ENCODE measurements at places on chromosomes 5 and 9. TPM values are rescaled to one million over a fixed set of nuclear protein-coding genes. Genes with fewer than 3 reads are reported as not detected.

DNA sequence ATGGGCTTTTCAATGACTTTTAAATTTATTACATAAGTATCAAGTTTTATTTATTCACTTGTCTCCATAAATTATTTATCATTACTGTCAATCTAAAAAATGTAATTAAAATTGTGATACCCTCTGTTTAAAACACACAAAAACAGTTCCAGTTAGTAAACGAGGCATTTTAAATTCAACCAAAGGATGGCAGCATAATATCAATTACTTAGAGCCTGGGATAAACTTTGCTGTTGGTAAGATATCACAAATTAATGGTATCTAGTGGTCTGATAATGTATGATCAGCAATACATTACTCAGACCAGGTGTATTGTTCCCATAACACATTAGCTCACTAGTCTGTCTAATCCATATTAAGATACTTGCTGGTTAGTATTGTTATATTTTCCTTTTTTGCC, 9.6 kb upstream of the IFNE start:
- DNase-seq, result no peak
- no peaks in the 10 kb centered on the region for H3K36me3 ChIP-seq
- H3K4me3 ChIP-seq, result no peak overlapping the region
- no peak overlapping the region for H3K27ac ChIP-seq

GRCh38 chr5:160837211-160837610, 14.8 kb downstream of the ATP10B start:
- no peak overlapping the region for H3K4me3 ChIP-seq
- H3K27me3 ChIP-seq, result no peaks in the 10 kb centered on the region
- H3K4me1 ChIP-seq, result no peaks in the 10 kb centered on the region
- DNase-seq, result no peak

DNA sequence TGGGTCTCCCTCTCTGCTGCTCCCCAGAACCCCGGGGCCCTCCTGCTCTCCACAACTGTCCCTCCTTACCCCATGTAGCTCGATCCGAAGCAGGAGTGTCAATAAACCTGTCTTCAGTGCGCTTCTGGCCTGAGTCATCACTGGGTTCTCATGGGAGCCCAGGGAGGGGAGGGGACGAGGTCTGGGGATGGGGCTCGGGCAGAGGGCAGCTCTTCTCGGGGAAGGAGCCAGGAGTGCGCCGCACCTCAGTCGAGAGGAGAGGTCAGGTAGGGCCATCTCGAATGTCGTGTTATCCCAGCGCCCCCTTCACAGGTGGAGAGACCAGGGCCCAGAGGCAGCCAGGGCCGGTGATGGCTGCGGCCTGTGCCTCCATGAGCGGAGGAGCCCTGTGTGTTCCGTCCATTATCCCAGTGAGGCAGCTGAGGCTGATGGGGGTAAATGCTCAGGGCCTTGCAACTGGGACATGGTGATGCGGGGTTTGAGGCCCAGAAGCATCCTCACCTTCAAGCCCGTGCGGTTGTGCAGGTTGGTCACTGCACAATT, 52.1 kb downstream of the LRSAM1 start:
- H3K27ac ChIP-seq, result no peak overlapping the region
- no peak for DNase-seq
- no peaks in the 10 kb centered on the region for H3K27me3 ChIP-seq

DNA sequence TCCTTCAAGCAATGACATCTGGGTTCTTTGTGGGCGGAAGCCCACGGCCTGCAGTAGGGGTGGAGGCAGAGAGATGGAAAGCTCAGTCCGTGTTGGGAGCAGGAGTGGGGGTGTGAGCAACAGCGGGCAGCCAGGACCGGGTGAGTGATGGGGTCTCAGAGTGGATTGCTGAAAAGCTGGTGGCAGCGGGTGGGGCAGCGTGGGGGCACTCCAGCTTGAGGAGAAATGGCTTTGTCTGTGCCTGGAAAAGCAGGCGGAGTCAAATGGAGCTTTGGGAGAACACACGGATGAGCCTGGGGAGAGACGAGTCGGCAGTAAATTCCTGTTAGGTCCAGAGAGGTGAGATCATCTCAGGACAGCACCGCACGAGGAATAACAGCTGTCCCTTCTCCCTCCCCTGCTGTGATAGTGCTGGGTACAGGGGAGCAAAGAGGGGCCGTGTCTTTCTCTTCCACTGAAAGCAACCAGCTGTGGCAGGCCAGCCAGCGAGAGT, 42.1 kb downstream of the CACNA1B start:
- H3K4me3 ChIP-seq, result no peak overlapping the region
- no peaks in the 10 kb centered on the region for H3K27me3 ChIP-seq
- no peaks in the 10 kb centered on the region for H3K4me1 ChIP-seq
- H3K36me3 ChIP-seq, result no peaks in the 10 kb centered on the region
- DNase-seq, result no peak

DNA sequence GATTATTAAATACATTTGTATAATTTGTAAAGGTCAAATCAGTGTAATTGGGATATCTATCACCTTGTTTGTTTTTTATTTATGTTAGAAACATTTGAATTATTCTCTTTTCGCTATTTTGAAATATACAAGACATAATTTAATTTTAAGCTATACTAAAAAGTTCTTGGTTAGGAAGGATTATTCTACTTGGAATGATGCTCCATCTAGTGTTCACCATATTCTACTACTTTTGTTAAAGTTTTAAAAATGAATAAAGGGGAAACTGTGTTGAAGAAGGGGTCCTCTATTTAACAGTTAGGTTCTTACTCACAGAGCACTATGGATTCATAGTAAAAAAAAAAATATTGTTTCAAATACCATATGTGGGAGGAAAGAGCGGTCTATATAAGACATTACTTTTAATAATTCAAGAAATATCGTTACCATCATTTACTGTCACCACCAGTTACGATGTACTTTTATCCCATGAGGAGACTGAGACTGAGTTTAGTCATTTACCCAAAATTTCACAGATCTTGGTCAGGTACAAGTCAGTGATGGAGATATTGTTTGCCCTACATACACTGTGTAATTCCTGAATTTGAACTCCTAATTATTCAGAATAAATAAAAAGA, 6.3 kb upstream of the STOM start:
- no peaks in the 10 kb centered on the region for H3K36me3 ChIP-seq
- peaks cover 34% of the 10 kb centered on the region for H3K4me1 ChIP-seq
- no peaks in the 10 kb centered on the region for H3K27me3 ChIP-seq
- no peak for DNase-seq

GRCh38 chr5:51202161-51202560, 181.1 kb upstream of the ISL1 start:
- no peaks in the 10 kb centered on the region for H3K4me1 ChIP-seq
- no peaks in the 10 kb centered on the region for H3K36me3 ChIP-seq
- H3K27me3 ChIP-seq, result no peaks in the 10 kb centered on the region
- no peak overlapping the region for H3K27ac ChIP-seq
- DNase-seq, result no peak
- H3K4me3 ChIP-seq, result no peak overlapping the region

GRCh38 chr9:34862043-34862442, 96.0 kb upstream of the PHF24 start:
- DNase-seq, result no peak
- H3K4me3 ChIP-seq, result no peak overlapping the region
- no peaks in the 10 kb centered on the region for H3K4me1 ChIP-seq
- no peaks in the 10 kb centered on the region for H3K36me3 ChIP-seq
- H3K27me3 ChIP-seq, result no peaks in the 10 kb centered on the region

DNA sequence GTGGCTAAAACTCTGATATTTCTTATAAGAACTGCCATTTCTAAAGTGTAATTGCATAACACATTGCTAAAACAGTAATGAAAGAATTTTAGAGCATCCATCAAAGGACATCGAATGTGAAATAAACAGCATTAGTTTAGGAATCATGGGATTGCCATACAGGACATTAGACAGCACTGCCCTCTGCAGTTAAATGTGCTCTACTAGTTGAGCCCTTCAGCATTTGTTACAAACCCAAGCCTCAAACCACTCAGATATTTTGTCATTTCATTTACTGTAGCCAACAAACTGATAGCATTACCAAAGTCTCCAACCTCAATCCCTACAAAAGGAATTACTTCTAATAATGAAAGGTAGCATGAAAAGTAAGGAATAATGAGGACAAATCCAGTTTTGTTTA, 116.8 kb upstream of the COX7C start:
- H3K27me3 ChIP-seq, result no peaks in the 10 kb centered on the region
- no peaks in the 10 kb centered on the region for H3K36me3 ChIP-seq
- no peak overlapping the region for H3K27ac ChIP-seq
- H3K4me3 ChIP-seq, result no peak overlapping the region
- no peaks in the 10 kb centered on the region for H3K4me1 ChIP-seq
- no peak for DNase-seq

GRCh38 chr5:15002173-15002572, 130.6 kb upstream of the ANKH start:
- H3K4me1 ChIP-seq, result peaks cover 10% of the 10 kb centered on the region
- no peak overlapping the region for H3K4me3 ChIP-seq
- H3K27ac ChIP-seq, result no peak overlapping the region

GRCh38 chr5:175680463-175680862, 22.6 kb downstream of the HRH2 start:
- H3K27ac ChIP-seq, result no peak overlapping the region
- DNase-seq, result no peak
- H3K4me1 ChIP-seq, result peaks cover 6% of the 10 kb centered on the region

- H3K36me3 ChIP-seq, result no peaks in the 10 kb centered on the region
- H3K27ac ChIP-seq, result peak overlapping the region; percentile 11
- no peaks in the 10 kb centered on the region for H3K27me3 ChIP-seq
- H3K4me3 ChIP-seq, result no peak overlapping the region
Observed at GRCh38 chr9:93064392-93065134, 6.1 kb downstream of the SUSD3 start.

- H3K4me3 ChIP-seq, result no peak overlapping the region
- no peak for DNase-seq
- no peaks in the 10 kb centered on the region for H3K36me3 ChIP-seq
- H3K27me3 ChIP-seq, result no peaks in the 10 kb centered on the region
- H3K27ac ChIP-seq, result no peak overlapping the region
- no peaks in the 10 kb centered on the region for H3K4me1 ChIP-seq
Observed at GRCh38 chr5:6125781-6126180, 252.6 kb downstream of the MED10 start.

DNA sequence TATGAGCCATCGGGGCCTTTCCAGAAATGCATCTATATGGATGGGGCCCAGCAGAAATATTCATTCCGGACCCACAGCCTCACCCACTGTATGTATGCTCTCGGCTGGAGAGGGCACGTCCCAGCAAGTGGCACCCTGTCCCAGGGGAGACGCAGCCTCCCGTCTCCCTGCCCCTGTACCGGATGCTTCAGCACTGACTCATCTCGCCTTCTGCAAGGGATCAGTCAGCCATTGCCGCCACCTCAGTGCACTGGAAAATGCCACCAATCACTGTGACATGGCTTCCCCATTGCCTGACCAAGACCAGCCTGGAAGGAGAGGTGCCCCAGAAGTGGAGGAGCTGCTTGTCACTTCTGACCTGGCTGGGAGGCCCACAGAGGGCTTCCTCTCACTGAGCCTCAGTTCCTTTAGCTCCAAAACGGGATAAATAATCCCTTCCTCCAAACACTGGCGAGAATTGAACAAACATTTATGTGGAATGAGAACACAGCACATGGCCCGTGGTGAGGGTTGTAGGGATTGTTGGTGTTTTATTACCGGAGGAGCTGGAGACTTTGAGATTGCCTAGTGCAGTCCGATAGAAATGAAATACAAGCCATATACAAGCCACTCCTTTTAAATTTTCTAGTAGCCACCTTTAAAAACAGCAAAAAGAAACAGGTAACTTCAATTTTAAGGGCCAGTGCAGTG, 43.9 kb upstream of the ORM1 start:
- no peaks in the 10 kb centered on the region for H3K36me3 ChIP-seq
- H3K27ac ChIP-seq, result no peak overlapping the region
- DNase-seq, result peak; percentile 30
- no peaks in the 10 kb centered on the region for H3K27me3 ChIP-seq
- no peaks in the 10 kb centered on the region for H3K4me1 ChIP-seq

DNA sequence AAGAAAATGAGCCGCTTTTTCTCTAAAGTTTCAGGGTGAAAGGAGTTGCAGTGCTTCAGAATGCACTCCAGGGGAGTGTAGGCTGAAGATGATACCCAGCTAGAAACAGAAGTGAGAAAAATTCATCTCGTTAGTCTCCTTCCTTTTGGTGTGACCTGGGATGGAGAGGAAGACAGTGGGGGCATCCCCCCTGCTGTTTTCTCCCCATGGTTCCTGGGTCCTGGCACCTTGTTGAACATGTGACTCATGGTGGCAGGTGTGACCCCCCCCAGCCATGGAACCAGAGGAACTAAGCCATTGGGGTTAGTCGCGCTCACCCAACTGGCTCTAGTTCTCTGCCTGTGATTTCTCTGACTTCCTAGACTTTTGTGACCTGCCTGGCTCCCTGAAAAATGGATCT, 424.6 kb downstream of the CSNK1G3 start:
- H3K27me3 ChIP-seq, result no peaks in the 10 kb centered on the region
- DNase-seq, result no peak
- H3K4me1 ChIP-seq, result no peaks in the 10 kb centered on the region
- H3K36me3 ChIP-seq, result no peaks in the 10 kb centered on the region

GRCh38 chr5:123671711-123672456, 159.9 kb downstream of the CSNK1G3 start:
- H3K27ac ChIP-seq, result no peak overlapping the region
- DNase-seq, result no peak
- H3K4me3 ChIP-seq, result no peak overlapping the region
- no peaks in the 10 kb centered on the region for H3K36me3 ChIP-seq

DNA sequence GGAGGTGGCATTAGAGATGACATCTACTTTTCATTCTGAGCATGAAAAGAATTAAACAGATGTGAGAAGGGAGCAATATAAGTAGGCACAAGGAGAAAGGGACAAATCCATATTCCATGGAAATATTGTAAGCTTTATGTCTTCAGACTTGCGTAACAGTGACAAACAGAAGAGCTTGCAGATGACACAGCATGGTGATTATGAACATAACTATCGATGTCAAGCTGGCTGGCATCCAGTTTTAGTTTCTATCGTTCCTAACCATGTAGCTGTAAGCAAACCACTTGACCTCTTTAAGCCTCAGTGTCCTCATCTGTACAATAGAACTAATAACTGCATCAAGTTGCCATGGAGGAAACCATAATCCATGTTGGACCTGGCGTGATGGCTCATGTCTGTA, 246.7 kb upstream of the ADRA1B start:
- no peaks in the 10 kb centered on the region for H3K36me3 ChIP-seq
- H3K27me3 ChIP-seq, result no peaks in the 10 kb centered on the region
- H3K4me3 ChIP-seq, result no peak overlapping the region
- no peaks in the 10 kb centered on the region for H3K4me1 ChIP-seq
- no peak overlapping the region for H3K27ac ChIP-seq

GRCh38 chr5:60703944-60704343, 4.0 kb upstream of the DEPDC1B start:
- H3K27ac ChIP-seq, result no peak overlapping the region
- H3K36me3 ChIP-seq, result no peaks in the 10 kb centered on the region
- no peak overlapping the region for H3K4me3 ChIP-seq
- H3K4me1 ChIP-seq, result peaks cover 9% of the 10 kb centered on the region
- H3K27me3 ChIP-seq, result no peaks in the 10 kb centered on the region
- DNase-seq, result no peak

- H3K36me3 ChIP-seq, result no peaks in the 10 kb centered on the region
- no peak overlapping the region for H3K4me3 ChIP-seq
- no peaks in the 10 kb centered on the region for H3K27me3 ChIP-seq
- no peak overlapping the region for H3K27ac ChIP-seq
- H3K4me1 ChIP-seq, result no peaks in the 10 kb centered on the region
Observed at GRCh38 chr9:28234133-28234893, 661.0 kb upstream of the C9orf72 start.

GRCh38 chr5:56734091-56734694, 81.2 kb upstream of the MAP3K1 start:
- DNase-seq, result no peak
- H3K36me3 ChIP-seq, result no peaks in the 10 kb centered on the region
- H3K27ac ChIP-seq, result no peak overlapping the region
- H3K4me3 ChIP-seq, result no peak overlapping the region
- H3K27me3 ChIP-seq, result no peaks in the 10 kb centered on the region

NOXA1 gene
- total RNA-seq, result 6.9 TPM

TRIO gene
- 148 TPM for total RNA-seq

LCN15 gene
- total RNA-seq, result not detected

BTNL3 gene
- total RNA-seq, result not detected

CYLC2 gene
- total RNA-seq, result not detected

Data from lower lobe of right lung (tissue), 2 donors.